ENCODE measurements at places on chromosomes 16 and 17. TPM values are rescaled to one million over a fixed set of nuclear protein-coding genes. Genes with fewer than 3 reads are reported as not detected.

CIBAR2 gene
- total RNA-seq: not detected

EIF4A3 gene
- 105 TPM for total RNA-seq

LAT gene
- total RNA-seq: 171 TPM

MYL4 gene
- total RNA-seq: not detected

OR3A3 gene
- total RNA-seq: not detected

CD19 gene
- 0.32 TPM for total RNA-seq

MAP2K6 gene
- total RNA-seq: 3.2 TPM

IL17C gene
- total RNA-seq: not detected

ASPSCR1 gene
- total RNA-seq: 19.7 TPM

MYH3 gene
- 2.0 TPM for total RNA-seq

DNA sequence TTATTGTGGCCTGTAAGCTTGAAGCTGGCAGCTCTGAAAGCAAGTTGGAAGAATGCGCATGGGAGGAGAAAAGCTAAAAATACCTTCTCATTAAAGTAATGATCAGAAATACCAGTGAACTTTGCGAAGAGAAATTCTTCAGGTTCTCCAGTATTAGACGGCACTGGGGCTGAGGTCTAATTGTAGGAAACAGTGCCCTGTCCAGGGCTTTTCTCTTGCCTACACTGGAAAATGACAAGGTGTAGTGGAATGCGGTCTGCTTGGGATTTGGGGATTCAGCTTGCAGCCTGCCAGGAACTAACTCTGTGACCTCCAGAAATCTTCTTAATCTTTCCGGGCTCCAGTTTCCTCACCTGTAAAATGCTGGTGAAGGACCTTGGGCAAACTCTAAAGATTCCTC is 53.3 kb upstream of the KCNJ16 start:
- no peak for DNase-seq

DNA sequence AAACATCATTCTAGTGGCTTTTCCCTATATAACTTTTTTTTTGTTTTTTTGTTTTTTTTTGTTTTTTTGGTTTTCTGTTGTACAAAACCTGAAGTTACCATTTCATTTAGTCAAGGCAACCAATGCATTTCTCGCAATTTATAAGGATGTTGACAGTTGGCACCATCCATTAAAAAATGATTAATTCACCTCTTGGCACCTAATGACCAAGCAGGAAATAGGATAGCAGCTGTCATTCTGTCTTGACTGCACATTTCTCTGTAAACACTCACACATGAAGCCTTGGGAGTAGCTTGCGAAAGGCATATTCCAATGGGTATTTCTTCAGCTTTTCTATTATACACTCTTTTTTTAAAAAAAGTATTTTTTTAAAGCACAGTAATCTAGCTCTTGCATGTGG is 77.5 kb downstream of the SYCE1L start:
- DNase-seq: no peak

- DNase-seq: no peak
These were observed 14.4 kb upstream of the FAAP100 start for GRCh38 chr17:81566461-81567126.

DNA sequence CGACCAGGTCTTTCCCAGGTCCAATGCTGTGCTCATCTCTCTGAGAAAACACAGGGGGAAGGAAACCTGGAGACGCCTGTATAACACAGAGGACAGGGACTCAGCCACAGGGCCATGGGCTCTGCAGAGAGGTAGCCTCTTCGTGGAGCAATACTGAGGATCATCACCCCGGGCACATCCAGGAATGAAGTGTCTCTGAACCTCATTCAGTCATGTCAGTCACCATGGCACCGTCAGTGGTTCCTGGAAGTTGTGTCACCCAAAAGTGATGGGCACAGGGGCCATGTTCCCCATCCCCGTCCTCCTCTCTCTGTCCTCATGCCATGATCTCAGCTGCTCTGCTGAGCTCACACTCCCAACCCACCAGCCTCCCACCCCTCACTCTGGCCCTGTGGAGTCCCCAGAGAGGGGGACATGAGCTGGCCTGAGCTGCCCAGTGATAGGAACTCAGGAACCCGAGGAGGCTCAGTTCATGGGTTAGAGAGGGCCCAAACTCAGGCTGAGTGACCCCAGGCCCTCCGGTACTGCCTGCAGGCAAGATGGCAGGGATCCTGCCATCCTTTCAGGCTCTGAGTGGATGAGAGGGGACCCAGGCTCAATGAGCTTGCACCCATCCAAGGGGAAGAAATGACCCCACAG is 53.4 kb downstream of the PITPNM3 start:
- DNase-seq: no peak

DNA sequence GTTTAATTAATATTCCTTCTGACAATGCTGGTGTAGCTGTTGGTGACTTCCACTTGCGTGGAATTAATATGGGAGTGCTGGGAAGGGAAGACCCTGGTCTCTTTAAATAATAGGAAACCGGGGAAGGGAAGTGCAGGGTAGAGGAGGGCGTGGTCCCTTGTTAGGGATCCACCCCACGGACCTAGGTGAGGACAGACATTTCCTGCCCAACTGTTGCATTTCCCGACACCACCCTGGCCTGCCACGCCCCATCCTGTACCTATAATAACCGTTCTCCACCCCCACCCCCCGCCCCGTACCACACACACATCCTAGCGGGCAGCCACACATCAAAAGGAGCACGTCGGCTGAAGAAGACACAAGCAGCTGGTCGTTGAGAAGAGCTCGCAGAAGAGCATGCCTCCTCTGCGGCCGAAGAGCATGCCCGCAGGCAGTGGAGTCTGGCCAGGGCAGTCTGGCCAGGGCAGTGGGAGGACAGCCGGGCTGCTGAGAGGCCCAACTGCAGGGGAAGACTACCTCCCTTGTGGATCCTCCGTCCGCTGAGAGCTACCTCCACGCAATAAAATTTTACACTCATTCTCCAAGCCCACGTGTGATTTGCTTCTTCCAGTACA is 36.8 kb upstream of the MMD start:
- DNase-seq: no peak

DNA sequence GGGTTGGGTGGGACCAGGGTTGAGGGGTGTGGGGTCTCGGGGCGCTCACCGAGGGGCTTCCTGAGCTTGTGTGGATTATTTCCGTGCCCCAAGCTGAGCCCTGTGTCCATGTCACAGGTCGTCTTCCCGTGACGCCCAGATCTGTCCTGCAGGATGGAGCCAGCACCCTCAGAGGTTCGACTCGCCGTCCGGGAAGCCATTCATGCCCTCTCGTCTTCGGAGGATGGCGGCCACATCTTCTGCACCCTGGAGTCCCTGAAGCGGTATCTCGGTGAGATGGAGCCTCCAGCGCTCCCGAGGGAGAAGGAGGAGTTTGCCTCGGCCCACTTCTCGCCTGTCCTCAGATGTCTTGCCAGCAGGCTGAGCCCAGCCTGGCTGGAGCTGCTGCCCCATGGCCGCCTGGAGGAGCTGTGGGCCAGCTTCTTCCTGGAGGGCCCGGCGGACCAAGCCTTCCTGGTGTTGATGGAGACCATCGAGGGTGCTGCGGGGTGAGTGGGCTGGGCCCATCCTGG is 1.0 kb downstream of the TELO2 start:
- no peak for DNase-seq

DNA sequence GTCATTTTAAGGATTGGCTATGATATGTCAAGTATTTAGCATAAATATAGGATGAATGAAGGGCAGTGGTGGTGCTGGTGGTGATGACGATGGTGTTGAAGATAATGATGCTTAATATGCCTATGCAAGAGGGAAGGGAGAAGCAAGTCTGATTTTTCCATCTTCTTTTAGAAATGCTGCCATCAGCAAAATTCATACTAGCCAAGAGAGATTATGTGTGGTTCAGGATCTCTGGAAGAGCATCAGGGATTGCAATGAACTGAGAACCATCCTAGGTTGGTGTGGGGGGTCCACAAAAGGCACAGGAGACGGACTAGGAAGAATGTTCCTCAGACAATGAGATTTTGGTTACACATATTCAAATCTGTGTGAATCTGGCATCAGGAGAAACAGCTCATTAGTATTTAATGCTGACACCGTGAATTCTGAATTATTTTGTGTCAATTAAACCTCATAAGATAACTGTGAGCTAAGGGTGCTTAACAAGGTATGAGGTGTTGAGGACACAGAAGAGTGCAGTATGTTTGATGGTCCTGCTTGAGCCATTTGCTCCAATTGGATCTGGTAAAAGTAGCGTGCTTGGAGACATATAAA is 1120.8 kb upstream of the GOT2 start:
- no peak for DNase-seq

DNA sequence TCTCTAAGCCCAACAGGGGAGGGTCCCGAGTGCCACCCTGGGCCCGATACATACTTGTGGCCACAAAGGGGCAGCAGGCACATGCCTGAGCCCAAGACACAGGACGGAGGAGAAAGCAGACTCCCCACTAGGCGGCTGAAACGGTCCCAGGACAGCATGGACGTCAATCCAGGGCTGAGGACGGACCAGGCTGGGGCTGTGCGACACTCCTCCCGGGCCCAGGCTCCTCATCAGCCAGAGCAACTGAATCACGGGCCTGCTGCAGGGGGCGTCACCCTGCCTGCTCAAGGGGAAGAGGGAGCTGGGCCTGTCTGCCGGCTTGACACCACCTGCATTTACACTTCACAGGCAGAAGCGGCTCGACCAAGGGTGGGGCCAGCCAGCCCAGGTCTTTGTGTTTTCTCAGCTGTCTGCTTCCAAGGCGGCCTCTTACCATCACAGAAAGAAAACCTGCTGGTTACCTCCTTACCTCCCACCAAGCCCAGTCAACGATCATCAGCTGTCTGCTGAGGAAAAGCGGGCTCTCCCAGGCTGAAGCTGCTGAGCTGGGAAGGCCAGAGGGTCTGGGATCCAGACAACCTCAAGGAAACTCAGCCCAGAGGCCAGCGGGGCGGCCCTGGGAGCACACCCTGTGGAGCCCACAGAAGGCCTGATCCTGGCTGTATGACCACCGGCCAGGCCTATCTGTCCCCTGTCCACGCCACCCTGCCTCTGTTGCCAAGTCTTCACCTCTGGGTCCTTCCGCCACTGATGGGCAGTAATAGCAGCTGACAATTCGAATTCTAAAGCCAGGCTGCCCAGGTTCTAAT is 26.4 kb downstream of the KIFC3 start:
- DNase-seq: no peak

DNA sequence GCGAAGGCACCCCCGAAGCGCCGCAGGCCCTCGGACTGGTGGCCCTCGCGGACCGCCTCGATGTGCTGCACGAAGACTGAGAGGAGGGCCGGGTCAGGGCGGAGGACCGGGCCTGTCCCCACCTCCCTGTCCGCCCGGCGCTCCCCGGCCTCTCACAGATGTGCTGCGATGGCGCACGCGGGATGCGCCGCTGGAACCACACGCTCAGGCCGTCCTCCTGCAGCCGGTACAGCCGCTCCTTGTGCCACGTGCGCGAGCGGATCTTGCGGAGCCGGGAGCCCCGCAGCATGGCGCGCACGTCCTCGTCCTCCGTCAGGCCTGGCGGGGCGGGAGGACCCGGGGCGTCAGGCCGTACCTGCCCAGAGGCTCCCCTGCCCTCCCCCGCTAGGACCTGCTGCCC is 11.3 kb downstream of the PLCD3 start:
- DNase-seq: no peak

DNA sequence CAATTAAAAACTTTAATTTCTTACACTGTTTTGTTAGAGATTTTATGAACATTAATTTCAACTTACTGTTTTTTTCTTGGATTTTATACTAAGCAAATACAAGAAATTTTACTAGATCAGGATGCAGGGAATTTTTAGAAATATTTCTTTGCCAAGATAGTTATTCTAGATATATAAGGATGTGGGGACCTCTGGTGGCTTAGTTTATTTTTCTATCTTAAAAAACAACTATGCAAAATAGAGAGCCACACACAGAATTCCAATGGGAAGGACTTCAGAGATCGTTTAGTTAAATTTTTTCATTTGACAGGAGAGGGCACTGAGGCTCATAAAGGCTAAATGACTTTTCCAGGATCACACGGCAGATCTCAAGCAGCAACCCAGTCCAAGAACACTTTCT is 23.0 kb upstream of the CAPNS2 start:
- no peak for DNase-seq
